Activated CD4-positive, alpha-beta memory T cell treated with anti-CD3 and anti-CD28 coated beads for 36 hours (primary cell): ENCODE measurements at places on chromosomes 7 and 10. TPM values are rescaled to one million over a fixed set of nuclear protein-coding genes. Genes with fewer than 3 reads are reported as not detected.

GRCh38 chr7:83732305-83732704 lies 83.4 kb upstream of the SEMA3E start:
- H3K36me3 ChIP-seq = no peaks in the 10 kb centered on the region
- H3K27me3 ChIP-seq = no peaks in the 10 kb centered on the region
- H3K27ac ChIP-seq = no peak overlapping the region
- H3K4me1 ChIP-seq = no peaks in the 10 kb centered on the region
- H3K4me3 ChIP-seq = no peak overlapping the region
- DNase-seq = no peak

DNA sequence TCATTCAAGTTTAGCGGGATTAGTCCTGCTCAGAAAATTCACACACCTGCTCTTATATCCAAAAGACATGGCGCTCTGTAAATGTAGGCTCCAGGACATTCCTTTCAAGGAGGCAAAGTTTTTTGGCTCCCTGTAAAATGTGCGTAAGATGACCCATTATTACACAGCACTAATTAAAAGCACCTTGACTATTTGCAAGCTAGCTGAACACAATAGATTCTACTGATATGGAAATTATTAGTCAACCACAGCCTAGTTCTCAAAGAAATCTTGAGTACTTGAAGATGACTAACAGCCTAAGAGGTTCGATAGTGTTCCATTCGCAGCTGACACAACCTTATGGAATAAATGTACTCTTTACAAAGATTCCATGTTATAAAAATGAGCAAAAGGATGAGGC lies 175.2 kb downstream of the BMPER start:
- no peak overlapping the region for H3K4me3 ChIP-seq
- H3K4me1 ChIP-seq = no peaks in the 10 kb centered on the region
- H3K27me3 ChIP-seq = no peaks in the 10 kb centered on the region
- no peaks in the 10 kb centered on the region for H3K36me3 ChIP-seq

TMEM130 gene
- not detected for total RNA-seq

DNA sequence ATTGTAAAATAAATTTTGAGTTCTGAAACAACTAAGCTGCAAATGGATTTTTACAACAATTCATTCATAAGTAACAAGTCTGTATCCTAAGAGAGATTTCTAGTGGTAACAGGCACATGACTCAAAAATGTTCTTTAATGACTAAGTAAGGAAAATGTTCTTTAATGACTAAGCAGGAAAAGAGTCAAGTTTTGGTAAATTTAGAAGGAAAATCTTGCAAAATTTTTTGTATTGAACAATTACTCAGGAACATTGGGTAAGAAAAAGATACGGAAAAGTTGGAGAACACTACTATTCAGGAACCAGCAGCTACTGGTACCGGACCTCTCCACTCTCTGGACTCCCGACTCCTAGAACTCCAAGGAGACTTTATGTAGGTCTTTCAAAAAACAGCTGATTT lies 33.5 kb downstream of the HYCC1 start:
- DNase-seq = no peak
- no peak overlapping the region for H3K4me3 ChIP-seq
- no peaks in the 10 kb centered on the region for H3K27me3 ChIP-seq

- H3K27ac ChIP-seq = no peak overlapping the region
- no peak overlapping the region for H3K4me3 ChIP-seq
- H3K4me1 ChIP-seq = no peaks in the 10 kb centered on the region
- peaks cover 18% of the 10 kb centered on the region for H3K27me3 ChIP-seq
- H3K36me3 ChIP-seq = no peaks in the 10 kb centered on the region
Measured at GRCh38 chr7:22627136-22627535, 99.9 kb upstream of the IL6 start.

GBX1 gene
- total RNA-seq = not detected
